ENCODE measurements at places on chromosomes 6 and 20.

- DNase-seq: no peak
Measured at GRCh38 chr20:9311132-9311531, 203.3 kb upstream of the LAMP5 start.

DNA sequence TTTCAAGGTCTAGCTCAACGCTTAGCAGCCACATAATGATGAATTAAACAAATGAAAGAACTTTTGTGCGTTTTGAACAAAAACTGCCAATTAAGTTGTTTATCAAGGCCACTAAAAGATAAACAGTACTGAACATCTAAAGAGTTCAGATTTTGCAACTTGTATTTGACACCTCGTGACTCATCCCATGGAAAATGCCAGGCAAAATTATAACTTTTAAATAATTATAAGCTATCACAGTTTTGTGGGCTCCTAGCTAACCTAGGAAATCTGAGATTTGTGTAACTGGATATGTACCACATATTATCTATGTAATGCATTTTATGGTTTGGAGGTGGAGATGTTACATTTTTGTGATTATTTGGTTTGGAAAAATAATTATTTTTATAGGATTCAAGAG, 9.6 kb upstream of the BAG2 start:
- no peak for DNase-seq

DNA sequence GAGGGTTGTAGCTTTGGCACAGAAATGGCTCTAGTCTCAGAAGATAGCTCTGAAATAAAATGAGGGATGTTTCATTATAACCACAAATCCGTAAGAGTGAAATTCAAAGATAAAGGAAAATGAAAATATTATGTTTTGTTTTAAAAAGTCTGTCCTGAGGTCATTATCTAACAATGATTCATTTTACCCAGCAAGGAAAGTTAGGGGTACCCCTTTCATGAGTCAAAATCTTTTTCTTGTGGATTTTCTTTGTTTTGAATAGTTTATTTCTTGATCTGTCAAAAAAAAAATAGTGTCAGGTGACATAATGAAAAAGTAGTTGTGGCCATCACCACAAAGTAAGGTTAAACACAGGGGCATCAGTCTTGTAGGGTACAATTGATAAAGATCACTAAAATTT, 59.7 kb upstream of the MYB start:
- DNase-seq: no peak

- no peak for DNase-seq
Measured at GRCh38 chr20:2768632-2769015, 31.8 kb downstream of the CPXM1 start.

GRCh38 chr6:17015551-17016381, 86.1 kb upstream of the STMND1 start:
- DNase-seq: peak; percentile 76

- peak; percentile 42 for DNase-seq
Measured at GRCh38 chr20:44594730-44595129, 12.4 kb downstream of the PKIG start.

- no peak for DNase-seq
Measured at GRCh38 chr6:156703719-156704118, 73.5 kb upstream of the ARID1B start.

DNA sequence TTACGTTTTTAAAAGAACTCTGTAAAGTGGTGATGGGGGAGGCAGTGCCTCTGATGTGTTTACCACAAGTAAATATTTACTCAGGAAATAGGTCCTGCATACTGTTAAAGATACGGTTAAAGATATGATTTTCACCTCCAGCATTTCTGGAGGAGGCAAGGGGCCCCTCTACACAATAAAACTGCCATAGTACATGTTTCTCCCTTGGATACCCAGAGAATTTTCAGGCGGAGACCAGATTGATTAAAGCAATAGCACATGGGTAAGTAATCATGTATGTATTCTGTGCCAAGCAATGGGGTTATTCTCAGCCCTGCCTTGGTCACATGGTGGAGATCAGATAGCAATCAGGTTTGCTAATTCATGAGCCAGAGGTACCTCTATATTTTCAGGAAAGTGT, 9.6 kb downstream of the RIPOR2 start:
- no peak for DNase-seq

- DNase-seq: no peak
Measured at GRCh38 chr6:84921891-84922290, 157.5 kb upstream of the TBX18 start.

- DNase-seq: no peak
Measured at GRCh38 chr20:19768325-19768842, 10.3 kb downstream of the RIN2 start.

DNA sequence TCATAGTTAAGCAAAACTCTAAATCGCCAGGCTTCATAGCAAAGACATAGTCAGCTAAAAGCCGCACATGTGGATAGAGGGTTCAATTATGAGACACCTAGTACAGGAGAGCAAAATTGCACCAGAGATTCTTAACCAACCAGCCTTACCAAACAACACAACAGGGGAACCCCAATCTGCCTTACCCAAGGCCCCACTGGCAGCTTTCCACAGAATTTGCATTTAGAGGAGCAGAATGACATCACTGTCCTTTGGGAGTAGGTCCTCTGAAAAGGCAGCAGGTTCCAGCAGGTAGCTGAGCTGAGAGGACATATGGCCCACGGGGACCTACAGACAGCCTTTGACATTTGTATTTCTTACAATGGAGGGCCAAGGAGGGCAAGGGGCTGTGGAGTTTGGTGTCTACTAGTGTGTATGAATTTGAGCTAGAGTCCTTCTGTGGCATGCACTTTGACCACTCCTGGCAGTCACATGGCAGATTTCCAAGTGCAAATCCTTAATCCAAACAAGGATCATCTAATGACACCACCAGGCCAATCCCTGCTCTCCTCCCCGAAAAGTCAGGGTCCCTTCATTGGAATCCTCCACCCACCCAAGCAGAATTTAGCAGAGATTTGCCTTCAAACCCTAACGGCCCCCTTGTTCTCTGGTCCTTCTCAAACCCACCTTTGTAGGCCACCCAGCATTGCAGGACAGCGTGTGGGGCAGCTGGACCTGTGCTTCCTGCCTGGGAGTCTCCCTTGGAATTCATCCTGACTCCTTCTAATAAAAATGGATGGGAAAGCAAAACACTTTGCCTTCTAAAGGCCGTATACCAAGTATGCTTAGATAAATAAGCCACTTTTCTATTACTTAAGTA, 171.2 kb upstream of the SUPT3H start:
- DNase-seq: no peak

DNA sequence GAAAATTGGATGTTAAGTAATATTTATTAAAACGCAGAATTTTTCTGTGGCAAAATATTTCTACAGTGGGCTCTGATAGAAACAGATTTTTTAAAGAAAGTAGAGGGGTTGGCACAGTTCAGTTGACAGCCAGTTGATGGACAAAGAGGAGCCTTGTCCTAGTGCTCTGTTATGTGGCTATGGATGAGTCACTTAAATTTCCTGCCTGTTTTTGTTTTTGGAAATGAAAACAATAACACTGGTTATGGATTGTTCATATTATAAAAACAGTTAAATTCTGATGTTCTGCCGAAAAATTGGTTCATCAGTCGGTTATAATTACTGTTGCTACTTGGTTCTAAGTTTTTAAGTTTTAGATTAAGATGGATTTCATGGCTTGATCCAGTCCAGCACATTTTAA, 42.8 kb downstream of the MYO6 start:
- no peak for DNase-seq

DNA sequence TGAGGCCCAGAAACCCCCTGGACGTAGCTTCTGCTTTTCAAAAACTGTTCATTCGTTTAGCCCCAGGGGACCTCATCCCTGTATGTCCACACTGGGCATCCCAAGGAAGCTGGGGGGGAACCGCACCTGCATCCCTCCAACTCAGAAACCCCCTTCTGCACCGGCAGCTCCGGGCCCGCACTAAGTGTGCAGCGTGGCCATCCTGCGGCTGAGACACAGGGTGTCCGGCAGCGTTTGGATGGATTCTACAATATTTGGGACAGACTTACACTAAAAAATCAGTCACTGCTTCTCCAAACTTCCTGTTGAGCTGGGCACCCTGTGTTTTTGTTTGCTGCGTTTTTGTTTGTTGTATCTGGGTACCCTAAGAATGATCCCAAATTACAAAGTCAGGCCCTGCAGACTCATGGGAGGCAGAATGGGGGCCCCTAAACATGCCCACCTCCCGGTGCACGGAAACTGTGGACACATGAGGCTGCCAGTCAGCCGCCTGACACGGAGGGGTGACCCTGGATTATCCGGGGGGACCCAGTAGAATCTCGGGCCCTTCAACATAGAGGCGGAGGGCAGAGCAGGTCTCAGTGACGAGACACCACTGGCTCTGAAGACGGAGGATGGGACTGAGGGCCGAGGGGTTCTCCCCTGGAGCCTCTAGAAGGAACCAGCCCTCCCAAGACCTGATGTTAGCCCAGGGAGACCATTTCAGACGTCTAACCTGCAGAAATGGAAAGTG, 88.2 kb upstream of the BHLHE23 start:
- DNase-seq: no peak

- no peak for DNase-seq
Measured at GRCh38 chr20:7841291-7841970, 98.8 kb downstream of the HAO1 start.

DNA sequence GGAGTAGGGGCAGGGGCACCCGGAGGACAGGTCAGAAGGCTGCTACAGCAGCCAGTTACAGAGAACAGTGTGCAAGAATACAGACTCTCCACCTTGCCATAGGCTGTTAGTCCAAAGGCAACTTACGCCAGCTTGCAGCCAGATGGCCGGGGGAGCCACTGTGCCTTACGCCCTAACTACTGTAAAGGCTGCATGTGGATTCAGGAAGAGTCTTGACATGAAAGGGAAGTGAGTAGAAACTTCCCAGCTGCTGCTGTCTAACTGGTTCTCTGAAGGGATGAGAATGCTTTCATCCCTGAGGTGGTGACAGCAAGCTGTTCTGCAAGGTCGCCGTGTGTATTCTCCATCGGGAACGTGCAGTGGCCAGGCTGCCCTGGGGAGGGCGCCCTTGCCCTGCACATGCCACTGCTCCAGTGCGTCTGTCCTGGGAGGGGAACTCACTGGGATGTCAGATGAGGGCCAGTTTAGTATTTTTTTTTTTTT, 46.1 kb downstream of the LYRM4 start:
- no peak for DNase-seq
